Cardiac muscle cell (in vitro differentiated cells and primary cell): ENCODE measurements at places on chromosomes 12 and 14. TPM values are rescaled to one million over a fixed set of nuclear protein-coding genes. Genes with fewer than 3 reads are reported as not detected.
A peak's percentile ranks its signal among the peaks of the same experiment; 100 is the strongest.

Gene ZC2HC1C
- total RNA-seq = 2.5 and 8.2 TPM in 2 replicates

Gene AHNAK2
- total RNA-seq = 59.3 and 78.0 TPM in 2 replicates

Gene WDR89
- total RNA-seq = 9.0 and 10.4 TPM in 2 replicates

Gene MYH6
- total RNA-seq = 4,520 and 8,484 TPM in 2 replicates

Gene AKAP6
- 21.8 and 23.1 TPM in 2 replicates for total RNA-seq

Gene OTOGL
- 8.0 and 15.0 TPM in 2 replicates for total RNA-seq

Gene HOXC13
- total RNA-seq = not detected in 2 replicates

Gene ACSM4
- not detected in 2 replicates for total RNA-seq

Gene PPP4R4
- 0.78 and 9.8 TPM in 2 replicates for total RNA-seq

Gene OVCH1
- total RNA-seq = 0.07 TPM in 1 of 2 replicates, not detected in the other

Gene RASAL1
- 0.32 and 0.33 TPM in 2 replicates for total RNA-seq

Gene FGF23
- total RNA-seq = 0.86 and 2.4 TPM in 2 replicates

Gene KLRD1
- 0.04 and 0.42 TPM in 2 replicates for total RNA-seq

Gene AVPR1A
- not detected in 2 replicates for total RNA-seq

Gene MMAB
- total RNA-seq = 89.4 and 133 TPM in 2 replicates

Gene TMEM121
- total RNA-seq = 6.8 and 8.8 TPM in 2 replicates

Gene LRRC43
- total RNA-seq = 1.3 and 5.2 TPM in 2 replicates

Gene C12orf75
- 39.3 and 56.6 TPM in 2 replicates for total RNA-seq

Gene NTS
- 0.78 and 2.4 TPM in 2 replicates for total RNA-seq

Gene ANO2
- total RNA-seq = 0.21 and 0.63 TPM in 2 replicates

Gene UNC119B
- 22.0 and 28.2 TPM in 2 replicates for total RNA-seq

Gene CCDC38
- total RNA-seq = not detected in 2 replicates

DNA sequence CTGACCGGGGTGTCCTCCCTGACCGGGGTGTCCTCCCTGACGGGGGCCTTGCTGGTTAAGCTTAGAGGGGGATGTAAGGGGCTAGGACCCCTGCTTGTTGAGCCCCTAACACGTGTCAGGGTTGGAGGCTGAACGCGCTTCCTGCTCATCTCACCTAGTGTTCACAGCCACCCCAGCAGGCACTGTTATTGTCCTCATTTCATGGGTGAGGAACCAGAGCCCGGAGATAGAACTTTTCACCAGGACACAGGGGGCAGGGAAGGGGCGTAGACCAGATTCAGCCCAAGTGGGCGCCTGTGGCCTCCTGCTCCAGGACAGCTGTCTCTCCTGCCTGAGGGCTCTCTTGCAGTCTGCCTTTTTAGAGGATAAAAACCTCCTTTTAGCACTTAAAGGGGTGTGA, 236.3 kb downstream of the GLT1D1 start:
- no peak for DNase-seq

DNA sequence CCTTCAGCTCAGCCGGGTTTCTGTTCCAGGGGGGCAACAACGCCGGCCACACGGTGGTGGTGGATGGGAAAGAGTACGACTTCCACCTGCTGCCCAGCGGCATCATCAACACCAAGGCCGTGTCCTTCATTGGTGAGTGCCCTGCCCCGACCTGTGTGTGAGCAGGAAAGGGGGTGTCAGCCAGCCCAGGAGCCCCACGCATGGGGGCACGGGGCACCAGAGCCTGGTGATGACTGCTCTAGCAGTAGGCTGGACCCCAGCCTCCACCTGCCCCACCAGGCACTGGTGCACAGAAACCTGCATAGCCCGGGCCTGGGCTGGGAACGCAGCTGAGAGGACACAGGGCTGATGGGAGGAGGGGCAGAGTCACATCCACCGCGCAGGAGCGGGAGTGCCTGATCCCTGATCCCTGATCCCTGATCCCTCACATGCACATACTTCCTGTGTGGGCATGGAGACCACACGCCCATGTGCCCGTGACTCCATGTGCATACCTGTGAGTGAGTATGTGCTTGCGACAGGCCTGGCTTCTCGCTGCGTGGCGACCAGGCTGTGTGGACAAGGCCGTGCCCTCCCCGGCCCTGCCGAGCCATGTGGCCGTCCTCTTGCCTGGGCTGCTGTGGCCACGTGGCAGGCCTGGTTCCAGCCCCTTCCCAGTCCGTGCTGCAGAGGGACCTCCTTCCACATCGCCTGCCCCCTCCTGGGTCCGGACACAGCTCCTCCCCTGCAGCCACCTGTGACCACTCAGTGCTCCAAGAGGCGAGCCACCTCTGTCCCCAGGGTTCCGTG, 11.2 kb downstream of the ADSS1 start:
- DNase-seq = no peak

GRCh38 chr14:76710056-76711010, 50.9 kb upstream of the VASH1 start:
- peak; percentile 73 for DNase-seq

- DNase-seq = no peak
Measured at GRCh38 chr14:101209594-101209993, 306.1 kb upstream of the RTL1 start.

DNA sequence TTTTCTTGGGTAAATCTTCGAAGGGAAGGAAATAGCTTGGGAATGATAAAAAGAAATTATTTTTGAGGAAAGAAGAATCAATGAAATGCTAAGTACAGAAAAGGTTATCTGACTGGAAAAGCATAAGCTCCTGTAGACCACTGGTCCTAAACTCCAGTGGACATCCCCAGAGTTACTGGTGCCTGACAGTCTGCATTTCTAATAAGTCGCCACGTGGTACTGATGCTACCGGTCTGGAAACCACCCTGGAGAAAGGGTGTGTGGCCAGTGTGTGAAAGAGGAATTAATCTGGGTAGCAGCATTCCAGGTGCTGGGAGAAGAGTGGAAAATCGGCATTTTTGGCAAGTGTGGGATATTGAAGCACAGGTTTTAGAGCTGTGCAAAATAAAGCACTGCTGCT, 73.3 kb downstream of the FBXW8 start:
- no peak for DNase-seq

GRCh38 chr14:73944432-73945158, 5.3 kb downstream of the FAM161B start:
- DNase-seq = no peak

- no peak for DNase-seq
Measured at GRCh38 chr12:10155966-10156365, 16.0 kb downstream of the OLR1 start.

DNA sequence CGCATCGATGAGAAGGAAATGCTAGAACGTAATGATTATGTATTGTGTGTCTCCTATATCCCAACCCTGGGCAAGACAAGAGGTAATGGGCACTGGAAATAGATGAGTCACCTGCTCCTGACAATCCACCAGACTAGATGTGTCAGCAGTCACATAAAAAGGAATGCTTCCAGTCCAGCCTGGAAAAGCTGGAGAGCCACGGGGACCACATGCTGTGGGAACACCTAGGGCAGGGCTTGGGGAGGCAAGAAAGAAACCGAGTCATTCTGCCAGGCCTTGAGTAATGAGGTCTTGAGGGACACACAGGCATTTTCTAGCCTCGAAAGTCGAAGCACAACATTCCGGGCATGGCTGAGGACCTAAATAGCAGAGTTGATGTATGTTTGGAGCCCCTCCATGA, 716.7 kb upstream of the TMEM132C start:
- no peak for DNase-seq

- no peak for DNase-seq
Measured at GRCh38 chr12:4719821-4720636, at the start of gene GALNT8. Gene GALNT8 (plus strand): TSS chr12:4720400. CDS start chr12:4720678, 278 bp downstream.

GRCh38 chr14:74765721-74766120, 2.6 kb downstream of the YLPM1 start:
- no peak for DNase-seq

DNA sequence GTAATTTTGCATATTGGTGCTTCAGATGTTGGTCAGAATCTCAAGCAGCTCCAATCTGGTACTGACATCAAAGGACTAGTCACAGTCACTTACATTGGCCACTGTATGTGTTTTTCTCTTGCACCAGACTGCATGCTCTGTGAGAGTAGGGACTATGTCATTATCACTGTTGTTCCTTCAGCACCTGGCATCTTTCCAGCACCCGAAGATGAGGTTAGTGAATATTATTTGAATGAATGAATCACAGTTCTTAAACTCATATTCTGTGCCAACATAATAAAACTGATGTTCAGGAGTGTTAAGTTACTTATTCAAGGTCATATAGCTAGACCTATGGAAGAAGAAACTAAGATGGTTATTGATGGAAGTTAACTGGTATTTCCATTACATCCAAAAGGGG, 204.5 kb upstream of the TBX3 start:
- DNase-seq = no peak

GRCh38 chr12:119712721-119713120, 44.8 kb downstream of the PRKAB1 start:
- DNase-seq = no peak

- peak; percentile 10 for DNase-seq
Measured at GRCh38 chr12:131950182-131950913, 606 bp downstream of the EP400 start.

GRCh38 chr14:70064136-70064865, 124.5 kb downstream of the SLC8A3 start:
- DNase-seq = peak; percentile 46

- DNase-seq = no peak
Measured at GRCh38 chr12:25051171-25051570, 102.3 kb upstream of the BCAT1 start.

- DNase-seq = peak; percentile 47
Measured at GRCh38 chr14:29652571-29652970, 275.1 kb downstream of the PRKD1 start.

DNA sequence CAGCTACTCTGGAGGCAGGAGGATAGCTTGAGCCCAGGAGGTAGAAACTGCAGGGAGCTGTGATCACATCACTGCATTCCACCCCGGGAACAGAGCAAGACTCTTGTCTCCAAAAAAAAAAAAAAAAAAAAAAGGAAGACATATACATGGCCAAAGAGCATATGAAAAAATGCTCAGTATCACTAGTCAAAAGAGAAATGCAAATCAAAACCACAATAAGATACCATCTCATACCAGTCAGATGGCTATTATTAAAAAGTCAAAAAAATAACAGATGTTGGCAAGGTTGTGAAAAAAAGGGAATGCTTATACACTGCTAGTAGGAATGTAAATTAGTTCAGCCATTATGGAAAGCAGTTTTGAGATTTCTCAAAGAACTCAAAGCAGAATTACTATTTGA, 174.8 kb upstream of the ATF7IP start:
- DNase-seq = no peak

GRCh38 chr12:14959463-14959862, 1.9 kb downstream of the ARHGDIB start:
- no peak for DNase-seq

GRCh38 chr12:2891240-2892053, 756 bp downstream of the TULP3 start:
- DNase-seq = peak; percentile 77

- peak; percentile 99 for DNase-seq
Measured at GRCh38 chr12:94262228-94263010, 114.0 kb downstream of the PLXNC1 start.

GRCh38 chr12:20264608-20265114, 103.7 kb upstream of the PDE3A start:
- no peak for DNase-seq

DNA sequence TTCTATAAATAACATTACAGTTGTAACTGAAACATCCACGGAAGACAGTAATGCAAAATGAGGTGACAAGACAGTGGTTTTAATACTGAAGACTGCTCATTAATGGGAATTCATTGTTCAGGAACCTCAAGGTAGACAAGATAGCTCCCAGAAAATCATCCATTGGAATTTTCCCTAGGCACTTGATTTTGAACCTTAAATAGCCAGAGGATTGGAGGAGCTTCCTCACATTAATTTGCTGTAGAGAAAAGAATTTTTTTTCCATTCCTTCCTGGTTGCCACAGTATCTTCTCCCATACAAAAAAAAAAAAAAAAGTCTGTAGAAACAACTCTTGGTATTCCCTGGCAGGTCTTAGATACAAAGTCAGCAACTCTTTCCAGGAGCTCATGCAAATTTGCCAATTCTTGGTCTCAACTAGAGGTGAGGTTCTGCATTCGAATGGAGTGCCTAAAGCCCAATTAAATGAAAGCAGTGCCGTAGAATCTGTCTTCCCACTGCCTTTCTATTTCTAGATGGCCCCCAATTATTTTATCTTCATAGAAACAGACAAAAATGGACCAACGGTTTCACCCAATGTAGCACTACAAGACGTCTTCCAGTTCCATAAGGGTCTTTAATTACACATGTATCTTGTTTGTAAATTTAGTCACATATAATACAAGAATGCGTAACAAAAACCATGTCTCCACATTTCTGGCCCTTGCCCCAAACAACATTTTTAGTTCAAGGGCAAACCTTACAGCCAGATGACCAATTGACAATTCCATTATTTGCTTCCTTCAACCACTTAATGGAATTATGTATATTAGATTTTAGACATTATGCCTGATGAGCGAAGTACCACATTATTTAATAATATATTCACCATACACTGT, 13.5 kb downstream of the SLC38A2 start:
- peak; percentile 45 for DNase-seq

DNA sequence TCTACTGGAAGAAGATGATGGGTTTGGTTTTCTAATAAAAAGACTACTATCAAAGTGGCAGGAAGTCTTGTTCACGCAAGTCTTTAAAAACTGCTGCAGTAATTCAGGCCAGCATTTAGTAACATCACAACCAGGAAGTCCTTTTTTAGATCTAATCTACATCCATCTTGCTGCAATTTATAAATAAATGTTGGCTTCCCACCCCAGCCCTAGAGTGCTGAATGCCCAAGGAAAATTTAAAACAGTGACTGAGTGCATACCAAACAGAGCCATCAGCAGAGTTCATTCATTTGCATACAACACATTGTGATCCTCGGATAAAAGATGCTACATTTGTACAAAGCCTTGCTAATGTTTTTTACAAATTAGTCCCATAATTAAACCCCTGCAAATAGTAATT, 72.1 kb downstream of the PHLDA1 start:
- DNase-seq = no peak

DNA sequence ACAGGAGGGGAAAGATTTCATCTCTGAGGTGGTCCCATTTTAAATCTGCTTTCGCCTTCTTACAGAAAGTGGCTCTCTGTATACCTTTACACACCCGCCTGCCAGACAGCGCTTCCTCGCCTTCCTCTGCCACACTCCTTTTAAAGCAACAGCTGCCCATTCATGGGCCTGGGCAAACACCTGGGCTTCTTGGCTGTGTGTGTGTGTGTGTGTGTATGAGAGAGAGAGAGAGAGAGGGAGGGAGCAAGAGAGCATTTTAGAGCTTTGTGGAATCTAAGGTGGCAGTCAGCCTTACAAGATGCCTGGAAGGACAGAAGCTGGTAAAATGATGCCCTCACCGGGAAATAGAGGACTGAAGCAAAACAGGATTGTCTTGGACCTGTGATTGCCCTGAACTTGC, 20.0 kb downstream of the PTHLH start:
- DNase-seq = no peak

- no peak for DNase-seq
Measured at GRCh38 chr12:55472264-55472663, 2.3 kb upstream of the OR6C70 start.

- DNase-seq = no peak
Measured at GRCh38 chr14:45083617-45083975, 320 bp upstream of the PRPF39 start.

- peak; percentile 47 for DNase-seq
Measured at GRCh38 chr12:12925388-12925787, 26.6 kb downstream of the GPRC5D start.

- DNase-seq = no peak
Measured at GRCh38 chr12:120061575-120062214, 54.9 kb downstream of the RAB35 start.
